Effector memory CD8-positive, alpha-beta T cell (primary cell): ENCODE measurements at places on chromosomes 3 and 15.

- DNase-seq, result no peak
These were observed 259.9 kb upstream of the ATP11B start for GRCh38 chr3:182533394-182533793.

- no peak for DNase-seq
These were observed 234.2 kb downstream of the WNT5A start for GRCh38 chr3:55252921-55253320.

- DNase-seq, result no peak
These were observed 98.5 kb upstream of the MYO5C start for GRCh38 chr15:52394118-52394517.

DNA sequence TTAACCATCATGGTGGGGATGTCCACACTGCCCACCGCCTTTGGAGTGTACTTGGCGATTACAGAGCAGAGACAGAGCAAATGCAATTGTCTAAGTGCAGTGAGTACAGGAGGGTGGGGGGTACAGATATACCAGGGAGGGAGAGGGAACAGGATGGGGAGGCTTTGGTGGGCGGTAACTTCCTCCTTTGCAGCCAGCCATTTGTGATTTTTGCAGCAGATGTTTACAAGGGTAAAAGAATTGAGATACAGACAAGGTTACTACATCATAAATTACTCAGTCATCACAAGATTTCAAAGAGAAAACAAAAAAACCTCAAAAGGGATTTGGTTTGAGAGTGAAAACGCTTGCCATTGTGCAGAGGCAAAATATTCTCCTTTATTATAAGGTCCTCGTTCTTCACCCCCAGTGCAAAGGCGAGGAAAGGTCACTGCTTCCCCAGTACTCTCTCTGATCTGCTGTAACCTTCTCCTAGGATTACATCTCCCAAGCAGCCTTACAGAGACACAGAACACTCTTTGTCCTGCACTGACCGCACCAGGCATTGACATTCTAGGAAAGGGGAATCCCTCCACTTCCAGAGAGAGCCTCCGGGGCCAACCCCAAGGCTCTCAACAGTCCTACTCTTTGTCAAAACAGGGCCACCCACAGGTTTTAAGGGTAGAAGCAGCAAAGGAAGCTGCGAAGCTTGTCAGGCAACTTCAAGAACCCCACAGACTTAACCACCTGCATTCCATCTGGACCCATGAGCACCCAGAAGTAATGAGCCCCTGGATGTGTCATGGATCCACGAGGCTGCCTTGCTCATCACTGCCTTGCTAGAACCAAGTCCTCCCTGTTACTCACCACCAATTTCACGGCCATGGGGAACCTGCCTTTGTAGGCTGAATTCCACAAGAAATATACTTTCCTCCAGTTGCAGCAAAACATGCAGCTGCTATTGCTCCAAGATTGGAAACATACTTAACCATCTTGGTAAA is 117.3 kb downstream of the ADAMTS17 start:
- no peak for DNase-seq

- no peak for DNase-seq
These were observed 74.4 kb upstream of the SCN10A start for GRCh38 chr3:38890426-38890825.

DNA sequence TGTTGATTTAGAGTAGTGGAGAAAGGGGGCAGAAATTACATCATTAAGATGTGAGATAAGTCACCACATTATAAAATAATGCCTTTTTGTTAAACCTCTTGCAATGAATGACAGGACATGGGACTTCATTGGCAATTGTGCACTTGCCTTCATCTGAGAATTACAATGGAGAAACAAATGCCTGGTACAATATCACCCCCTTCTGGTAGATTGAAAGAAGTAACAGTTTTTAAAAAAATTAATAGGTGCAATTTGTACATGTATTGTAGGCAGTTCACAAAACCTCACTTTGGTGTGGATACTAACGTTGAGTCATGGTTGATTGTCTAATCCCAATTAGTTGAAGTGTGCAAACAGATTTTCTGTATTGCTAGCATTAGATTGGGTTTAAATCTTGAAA is 4.6 kb upstream of the P2RY14 start:
- no peak for DNase-seq

DNA sequence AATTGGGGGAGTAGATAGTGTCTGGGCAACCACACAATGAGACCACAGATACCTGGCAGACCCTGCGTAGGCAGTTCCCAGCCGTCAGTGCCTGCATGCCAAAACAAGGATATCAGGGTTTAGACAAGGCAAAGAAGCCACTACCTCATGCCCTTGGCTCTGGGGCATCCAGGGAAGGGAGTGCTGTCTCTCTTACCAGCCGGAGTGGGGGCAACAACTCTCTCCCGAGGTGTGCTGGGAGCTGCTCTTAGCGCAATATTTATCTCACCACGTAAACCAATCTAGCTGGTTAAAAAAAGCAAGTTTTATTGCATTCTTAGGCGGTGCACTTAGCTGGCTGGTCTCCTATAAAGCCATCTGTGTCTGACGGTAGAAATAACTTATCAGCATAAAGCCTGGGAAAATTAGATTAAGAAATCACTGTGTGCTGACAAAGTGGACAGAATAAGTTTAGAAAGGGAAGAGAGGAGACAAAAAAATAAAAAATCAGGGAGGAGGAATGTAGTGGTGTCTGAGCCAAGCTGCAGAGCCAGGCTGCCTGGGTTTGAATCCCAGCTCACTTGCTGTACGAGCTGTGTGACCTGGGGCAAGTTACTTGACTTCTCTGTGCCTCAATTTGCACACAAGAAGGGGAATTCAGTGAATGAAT is 273.2 kb downstream of the PDZRN3 start:
- DNase-seq, result no peak

- no peak for DNase-seq
These were observed 13.9 kb downstream of the CCRL2 start for GRCh38 chr3:46420931-46421330.

- no peak for DNase-seq
These were observed 464.3 kb upstream of the AGTR1 start for GRCh38 chr3:148233403-148233802.

DNA sequence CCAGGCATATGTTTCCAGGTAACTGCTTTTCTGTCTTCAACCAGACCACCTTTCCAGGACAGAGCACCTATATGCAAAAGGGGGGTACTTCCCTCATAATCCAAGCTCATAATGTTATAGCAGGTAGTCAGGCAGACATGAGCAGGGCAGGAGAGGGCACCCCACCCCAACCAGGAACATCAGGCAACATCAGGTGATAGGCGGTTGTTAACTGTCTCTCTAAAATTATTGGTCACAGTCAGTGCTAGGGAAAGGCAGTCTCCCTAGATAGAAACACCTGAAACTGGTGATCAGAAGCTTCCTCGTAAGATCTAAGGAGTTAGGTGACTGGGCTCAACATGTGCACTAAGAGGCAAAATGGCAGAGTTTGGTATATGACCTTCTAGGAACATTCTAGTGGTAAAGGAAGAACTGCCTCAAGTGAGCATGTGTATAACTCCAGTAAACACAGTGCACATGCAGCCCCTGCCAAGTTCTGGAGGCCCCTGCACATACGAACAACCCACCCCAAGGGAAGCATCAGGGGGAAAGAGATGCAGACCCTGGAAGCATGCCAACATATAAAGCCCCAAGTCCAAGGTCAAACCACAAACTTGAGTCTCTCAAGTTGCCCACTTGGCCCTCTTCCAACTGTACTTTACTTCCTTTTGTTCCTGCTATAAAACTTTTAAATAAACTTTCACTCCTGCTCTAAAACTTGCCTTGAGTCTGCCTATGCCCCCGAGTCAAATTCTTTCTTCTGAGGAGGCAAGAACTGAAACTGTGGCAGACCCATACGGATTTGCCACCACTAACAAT is 270.9 kb downstream of the ULK4 start:
- no peak for DNase-seq
